Liver (tissue), 10 donors: ENCODE measurements at places on chromosomes 12 and 14. TPM values are rescaled to one million over a fixed set of nuclear protein-coding genes. Genes with fewer than 3 reads are reported as not detected.

- DNase-seq = no peak
Observed at GRCh38 chr14:43184540-43184939, 1322.5 kb downstream of the FSCB start.

DNA sequence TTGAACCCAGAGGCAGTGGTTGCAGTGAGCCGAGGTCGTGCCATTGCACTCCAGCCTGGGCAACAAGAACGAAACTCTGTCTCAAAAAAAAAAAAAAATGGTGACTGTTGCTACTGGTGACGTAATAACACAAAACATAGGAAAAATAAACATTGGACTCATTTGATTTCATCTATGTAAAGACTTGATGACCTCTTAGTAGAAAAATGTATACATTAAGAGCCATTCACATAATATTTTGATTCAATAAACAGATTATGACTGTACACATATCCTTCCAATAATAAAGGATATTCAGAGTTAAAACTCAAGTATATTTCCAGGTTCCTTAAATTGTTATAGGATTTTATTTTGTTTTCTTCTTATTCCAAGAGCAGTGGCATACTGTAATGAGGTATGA, 65.7 kb upstream of the AEBP2 start:
- no peak for DNase-seq

GRCh38 chr12:112317481-112317880, 64.8 kb downstream of the HECTD4 start:
- no peak for DNase-seq

- DNase-seq = no peak
Observed at GRCh38 chr14:54291491-54292191, 105.2 kb upstream of the CDKN3 start.

DNA sequence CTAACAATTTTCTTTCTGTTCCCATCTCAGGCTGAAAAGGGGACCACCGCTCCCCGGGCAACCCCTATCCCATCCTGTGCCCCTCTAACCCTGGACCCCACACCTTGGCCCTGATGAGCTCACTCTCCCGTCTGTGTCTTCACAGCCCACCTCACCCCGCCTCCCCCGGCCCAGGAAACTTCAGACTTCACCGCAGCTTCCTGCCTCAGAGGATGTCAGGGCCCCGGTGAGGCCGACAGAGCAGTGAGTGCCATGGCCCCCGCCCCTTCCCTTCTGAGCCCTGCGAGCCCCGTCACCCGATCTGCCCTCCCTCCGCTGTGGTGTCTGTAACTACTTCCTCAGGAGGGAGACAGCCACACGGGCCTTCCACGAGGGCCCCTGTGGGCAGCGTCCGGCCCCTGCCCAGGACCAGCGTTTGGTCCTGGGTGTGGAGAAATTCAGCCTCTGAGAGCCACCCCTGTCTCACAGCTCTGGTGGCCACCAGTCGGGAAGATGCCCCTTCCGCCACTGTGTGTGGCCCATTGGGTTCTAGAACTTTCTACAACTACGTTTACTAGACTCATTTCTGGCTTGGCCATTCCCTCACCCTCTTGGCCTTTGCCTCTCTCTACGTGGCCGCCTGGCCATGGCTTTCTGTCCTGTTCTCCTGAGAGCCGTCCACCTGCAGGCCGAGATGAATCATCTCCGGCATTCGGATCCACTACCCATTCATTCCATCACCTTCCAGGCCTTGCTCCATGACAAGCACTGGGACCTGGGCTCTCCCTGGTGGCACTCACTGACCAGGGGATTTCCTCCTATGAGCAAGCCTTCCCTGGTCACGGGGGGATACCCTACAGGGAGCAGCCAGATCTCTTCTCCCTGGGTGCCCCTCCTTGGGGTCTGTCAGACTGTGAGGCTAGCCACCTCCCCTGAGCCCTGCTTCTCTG, 3.4 kb downstream of the RHOF start:
- no peak for DNase-seq

DNA sequence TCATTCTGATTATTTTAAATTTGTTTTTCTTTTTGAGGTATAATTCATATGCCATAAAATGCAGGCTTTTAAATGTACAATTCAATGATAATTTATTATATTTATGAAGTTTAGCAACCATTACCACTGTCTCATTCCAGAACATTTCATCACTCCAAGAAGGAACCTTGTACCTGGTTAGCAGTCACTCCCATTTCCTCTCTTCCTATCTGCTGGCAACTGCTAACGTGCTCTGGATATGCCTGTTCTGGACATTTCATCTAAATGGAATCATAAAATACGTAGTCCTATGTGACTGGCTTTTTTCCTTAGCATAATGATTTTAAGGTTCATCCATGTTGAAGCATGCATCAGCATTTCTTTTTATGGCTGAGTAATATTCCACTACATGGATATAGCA, 15.5 kb downstream of the CPSF6 start:
- no peak for DNase-seq

DNA sequence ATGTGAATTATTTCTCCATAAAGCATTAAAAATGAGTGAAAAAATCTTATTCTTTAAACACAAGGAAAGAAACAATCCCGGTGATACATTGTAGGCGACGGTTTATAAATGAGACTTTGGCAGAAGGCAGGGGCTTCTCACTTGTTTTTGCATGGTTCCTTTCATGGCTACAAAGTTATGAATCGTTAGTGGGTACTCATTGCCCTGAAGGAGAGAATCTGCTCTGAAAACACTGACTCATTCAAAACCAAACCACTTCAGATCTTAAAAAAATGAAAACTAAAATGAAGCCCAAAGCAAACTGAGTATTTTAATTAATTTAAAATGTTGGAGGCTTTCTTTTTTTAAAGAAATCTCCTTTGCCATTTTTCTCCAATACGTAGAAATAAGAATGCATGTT, 41.4 kb upstream of the AMIGO2 start:
- no peak for DNase-seq

- no peak for DNase-seq
Observed at GRCh38 chr14:92471919-92472318, 41.7 kb upstream of the RIN3 start.

DNA sequence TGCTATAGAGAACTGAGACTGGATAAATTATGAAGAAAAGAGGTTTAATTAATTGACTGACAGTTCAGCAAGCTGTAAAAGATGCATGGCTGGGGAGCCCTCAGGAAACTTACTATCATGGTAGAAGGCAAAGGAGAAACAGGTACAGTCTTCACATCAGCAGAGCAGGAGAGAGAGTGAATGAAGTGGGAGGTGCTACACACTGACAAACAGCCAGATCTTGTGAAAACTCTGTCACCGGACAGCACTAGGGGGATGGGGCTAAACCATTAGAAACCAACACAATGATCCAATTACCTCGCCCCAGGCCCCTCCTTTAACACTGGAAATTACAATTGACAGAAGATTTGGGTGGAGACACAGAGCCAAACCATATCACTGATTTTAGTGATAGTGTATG, 682.4 kb downstream of the SLC16A7 start:
- no peak for DNase-seq

DNA sequence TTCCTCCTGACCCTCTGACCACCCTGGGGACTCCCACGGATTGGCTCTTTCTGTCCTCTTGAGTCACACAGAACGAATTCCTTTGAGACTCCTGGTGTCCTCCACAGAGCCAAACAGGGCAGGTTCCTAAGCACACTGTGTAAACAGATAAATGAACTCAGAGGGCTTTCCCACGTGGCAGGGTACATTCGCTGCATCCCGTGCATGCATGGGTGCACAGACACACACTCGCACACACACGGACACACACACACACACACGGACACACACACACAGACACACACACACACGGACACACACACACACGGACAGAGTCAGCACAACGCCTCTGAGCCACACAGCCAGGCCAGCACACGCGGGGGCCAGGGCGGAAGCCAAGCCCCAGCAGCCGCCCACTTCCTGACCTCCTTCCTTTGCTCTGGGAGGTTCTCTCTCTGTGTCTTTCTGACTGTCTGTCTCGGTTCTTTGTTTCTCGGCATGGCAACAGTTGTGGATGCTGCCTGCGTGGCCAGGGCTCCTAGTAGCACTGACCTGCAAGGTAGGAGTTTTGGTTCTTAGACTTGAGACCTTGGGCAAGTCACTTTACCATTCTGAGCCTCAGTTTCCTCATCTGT, 706 bp downstream of the CRACR2A start:
- DNase-seq = peak; percentile 36

GRCh38 chr14:47874350-47874749, 198.9 kb upstream of the MDGA2 start:
- DNase-seq = no peak

DNA sequence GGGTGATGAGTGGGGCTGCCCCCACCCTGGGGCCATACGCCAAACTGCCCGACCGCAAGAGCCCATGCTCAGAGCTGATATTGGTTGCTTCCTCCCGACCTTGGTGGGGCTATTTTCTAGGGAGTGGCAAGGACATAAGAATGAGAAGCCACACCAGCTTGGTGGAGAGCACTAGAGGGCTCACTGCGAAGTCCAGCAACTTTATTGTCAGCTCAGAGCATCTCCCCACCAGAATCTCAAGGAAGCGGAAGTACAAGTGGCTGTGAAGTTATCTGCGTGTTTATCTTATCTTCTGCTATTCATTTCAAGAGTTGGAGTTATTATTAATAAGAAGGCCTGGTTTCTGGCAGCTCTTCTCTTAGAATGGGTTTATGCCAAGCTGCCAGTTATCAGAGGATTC, 4.9 kb upstream of the PLXNC1 start:
- DNase-seq = no peak

Gene B4GALNT1
- total RNA-seq = 0.25 TPM

Gene SYNDIG1L
- total RNA-seq = not detected

GRCh38 chr12:110742096-110742717, 484 bp downstream of the PPP1CC start:
- no peak for DNase-seq

DNA sequence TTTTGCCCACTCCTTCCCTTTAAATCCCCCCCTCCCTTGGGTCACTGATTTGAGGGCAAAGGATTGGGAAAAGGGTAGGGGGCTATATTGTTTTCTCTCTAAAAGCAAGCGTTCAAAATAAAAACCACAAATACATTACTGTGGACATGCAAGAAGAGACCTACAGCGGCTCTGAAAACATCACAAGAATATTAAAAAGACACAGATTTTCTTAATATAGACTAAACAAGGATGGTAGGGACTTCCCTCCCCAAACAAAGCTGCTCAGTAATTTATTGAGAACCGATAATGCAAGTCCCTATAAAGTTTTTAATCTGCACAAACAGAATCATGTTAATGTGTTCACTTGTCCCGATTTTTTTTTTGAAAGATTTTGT, 12.9 kb downstream of the TBX3 start:
- DNase-seq = no peak

DNA sequence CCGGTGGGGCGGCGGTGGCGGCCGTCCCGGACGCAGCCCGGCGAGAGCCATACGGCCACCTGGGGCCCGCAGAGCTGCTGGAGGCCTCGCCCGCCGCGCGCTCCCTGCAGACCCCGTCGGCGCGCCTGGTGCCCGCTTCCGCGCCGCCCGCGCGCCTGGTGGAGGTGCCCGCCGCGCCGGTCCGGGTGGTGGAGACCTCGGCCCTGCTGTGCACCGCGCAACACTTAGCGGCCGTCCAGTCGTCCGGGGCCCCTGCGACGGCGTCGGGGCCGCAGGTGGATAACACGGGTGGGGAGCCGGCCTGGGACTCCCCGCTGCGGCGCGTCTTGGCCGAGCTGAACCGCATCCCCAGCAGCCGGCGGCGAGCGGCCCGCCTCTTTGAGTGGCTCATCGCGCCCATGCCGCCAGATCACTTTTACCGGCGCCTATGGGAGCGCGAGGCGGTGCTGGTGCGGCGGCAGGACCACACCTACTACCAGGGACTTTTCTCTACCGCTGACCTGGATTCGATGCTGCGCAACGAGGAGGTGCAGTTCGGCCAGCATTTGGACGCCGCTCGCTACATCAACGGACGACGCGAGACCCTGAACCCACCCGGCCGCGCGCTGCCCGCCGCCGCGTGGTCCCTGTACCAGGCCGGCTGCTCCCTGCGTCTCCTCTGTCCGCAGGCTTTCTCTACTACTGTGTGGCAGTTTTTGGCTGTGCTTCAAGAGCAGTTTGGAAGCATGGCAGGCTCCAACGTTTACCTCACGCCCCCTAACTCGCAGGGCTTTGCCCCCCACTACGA, 716 bp downstream of the RIOX1 start:
- DNase-seq = peak; percentile 71

Gene SYT1
- total RNA-seq = 0.75 TPM

Gene HOXC11
- total RNA-seq = not detected

Gene PLEKHA5
- 23.8 TPM for total RNA-seq

DNA sequence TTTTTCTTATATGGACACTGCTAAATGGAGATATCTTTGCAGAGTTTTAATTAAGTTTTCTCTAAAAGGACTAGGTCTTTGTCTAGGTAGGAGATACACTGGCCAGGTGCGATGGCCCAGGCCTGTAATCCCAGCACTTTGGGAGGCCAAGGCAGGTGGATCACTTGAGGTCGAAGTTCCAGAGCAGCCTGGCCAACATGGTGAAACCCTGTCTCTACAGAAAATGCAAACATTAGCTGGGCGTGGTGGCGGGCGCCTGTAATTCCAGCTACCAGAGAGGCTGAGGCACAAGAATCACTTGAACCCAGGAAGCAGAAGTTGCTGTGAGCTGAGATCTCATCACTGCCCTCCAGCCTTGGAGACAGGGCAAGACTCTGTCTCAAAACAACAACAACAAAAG, 17.1 kb upstream of the CERS5 start:
- DNase-seq = no peak

Gene KLRG1
- total RNA-seq = 2.4 TPM

DNA sequence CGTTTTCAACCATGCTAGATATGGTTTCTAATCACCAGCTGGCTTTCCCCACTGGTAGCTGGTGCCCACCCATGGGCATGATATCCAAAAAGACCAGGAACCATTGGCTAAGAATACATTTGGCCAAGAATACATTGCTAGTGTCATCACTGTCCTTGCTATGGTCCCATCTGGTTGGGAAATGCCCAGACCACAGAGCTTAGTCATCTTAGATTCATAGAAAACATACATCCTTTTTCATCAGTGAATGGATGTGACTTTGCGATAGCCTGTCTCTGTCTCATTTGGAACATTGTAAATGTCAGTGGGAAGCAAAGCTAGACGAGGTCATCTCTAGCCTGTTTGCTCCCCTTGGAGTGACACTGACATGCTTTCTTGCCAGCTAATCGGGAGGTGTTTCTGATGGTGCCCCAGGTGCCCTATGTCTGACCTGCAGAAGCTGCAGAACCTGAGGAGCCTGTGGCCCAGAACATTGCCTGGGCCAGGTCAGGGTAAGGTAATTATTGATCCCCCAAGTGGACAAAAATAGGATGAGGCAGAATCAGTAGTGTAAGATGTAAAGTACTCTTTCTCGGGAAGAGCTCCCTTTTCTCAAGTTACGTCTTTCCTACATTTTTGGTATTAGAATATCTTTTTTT, 194.8 kb downstream of the SLC41A2 start:
- no peak for DNase-seq

DNA sequence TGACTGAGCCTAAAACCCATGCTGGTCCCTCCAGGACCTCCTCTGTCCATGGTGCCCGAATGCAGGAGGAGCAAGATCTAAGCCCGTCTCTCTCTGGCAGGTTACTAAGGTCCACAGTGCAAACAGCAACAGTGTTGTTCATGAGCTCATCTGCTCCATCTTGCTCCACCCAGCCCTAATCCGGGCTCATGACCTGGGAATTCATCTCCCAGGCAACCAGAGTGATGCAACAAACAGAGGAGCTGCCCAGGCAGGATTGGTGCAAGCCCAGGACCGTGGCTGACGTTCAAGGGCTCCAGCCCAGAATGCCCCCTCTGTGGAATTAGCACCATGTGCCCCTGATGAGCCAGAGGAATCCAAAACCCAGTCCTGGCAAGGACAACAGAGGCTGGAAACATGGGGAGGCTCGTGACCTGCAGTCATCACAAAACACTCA, 29.9 kb downstream of the HSPB8 start:
- DNase-seq = no peak

Gene SERPINA9
- not detected for total RNA-seq

GRCh38 chr14:51677738-51678137, 26.0 kb downstream of the FRMD6 start:
- DNase-seq = no peak

Gene CACNA1C
- total RNA-seq = 0.37 TPM

Gene SIX6
- total RNA-seq = not detected
